ENCODE measurements at places on chromosomes 12 and 14.

- no peak for DNase-seq
These were observed 59.7 kb downstream of the DAO start for GRCh38 chr12:108939594-108939993.

- DNase-seq = no peak
These were observed 51.7 kb downstream of the LRRC74A start for GRCh38 chr14:76877871-76878270.

GRCh38 chr14:66206554-66206953 is 279.6 kb upstream of the CCDC196 start:
- DNase-seq = no peak

DNA sequence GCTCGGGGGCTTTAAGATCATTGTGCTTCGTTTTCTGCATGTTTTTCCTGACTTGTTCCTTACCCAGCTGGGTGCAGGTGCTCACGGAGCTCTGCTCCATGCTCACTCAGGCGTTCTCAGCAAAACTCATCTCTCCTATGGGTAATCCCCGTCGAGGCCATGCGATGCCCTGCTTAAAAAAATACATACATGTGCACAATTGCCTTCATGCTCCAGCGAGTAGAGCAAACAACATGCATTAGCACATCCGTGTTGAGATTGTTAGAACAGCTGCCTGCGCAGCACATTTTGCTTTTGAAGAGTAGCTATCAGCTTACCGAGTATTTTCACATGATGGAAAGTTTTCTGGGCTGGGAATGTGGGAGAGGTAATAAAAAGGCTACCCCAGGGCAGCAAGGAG is 16.2 kb downstream of the AACS start:
- no peak for DNase-seq

GRCh38 chr12:38391007-38391406 is 74.4 kb downstream of the ALG10B start:
- DNase-seq = no peak

DNA sequence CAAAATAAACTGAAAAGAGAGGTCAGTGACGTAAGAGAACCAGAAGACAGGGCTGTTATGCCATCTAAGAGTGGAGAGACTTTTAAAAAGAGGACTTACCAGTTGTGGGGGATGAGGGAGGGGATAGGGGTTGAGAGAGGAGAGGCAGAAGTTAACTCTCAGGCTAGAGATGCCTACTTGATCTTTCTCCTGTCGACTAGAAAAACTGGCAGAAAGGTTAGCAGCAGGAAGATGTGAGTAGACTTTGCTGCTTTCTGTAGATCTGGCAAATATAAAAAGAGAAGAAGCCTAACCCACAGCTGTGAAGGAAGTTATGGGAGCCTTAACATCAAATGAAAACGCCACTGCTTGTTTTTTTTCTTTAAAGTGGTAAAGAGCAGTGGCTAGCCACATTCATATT is 10.7 kb downstream of the CREBL2 start:
- DNase-seq = no peak

GRCh38 chr14:56569174-56569573 is 10.4 kb upstream of the TMEM260 start:
- no peak for DNase-seq

- DNase-seq = no peak
These were observed 2.2 kb downstream of the IRF2BPL start for GRCh38 chr14:77026166-77026929.

GRCh38 chr12:20805921-20806320 is 4.6 kb upstream of the SLCO1B3 start:
- no peak for DNase-seq

DNA sequence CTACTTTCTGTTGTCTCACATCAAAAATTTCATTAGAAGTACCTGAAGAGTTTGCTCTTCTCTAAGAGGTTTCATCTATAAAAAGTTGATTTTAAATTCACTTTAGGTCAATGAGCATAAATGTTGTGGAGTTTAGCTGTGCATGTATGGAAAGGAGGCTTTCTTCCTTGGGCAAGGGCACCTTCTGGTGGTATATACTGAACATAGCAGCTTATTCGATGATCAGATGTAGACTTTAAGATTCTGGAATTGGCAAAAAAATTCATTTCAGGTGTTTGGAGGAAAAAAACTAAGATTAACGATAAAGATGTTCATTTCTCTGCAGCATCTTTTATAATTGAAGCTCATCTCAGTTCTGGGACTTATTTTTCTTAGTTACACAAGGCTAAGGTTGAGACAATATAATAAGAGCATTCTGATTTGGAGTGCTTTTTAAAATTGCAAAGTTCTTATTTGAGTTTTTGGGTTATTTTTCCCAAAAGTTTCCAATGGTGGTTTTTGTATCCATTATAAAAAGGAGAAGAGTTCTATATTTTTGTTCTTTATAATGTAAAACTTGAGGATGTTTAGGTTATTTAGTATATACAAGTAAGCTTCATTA is 46.8 kb downstream of the TMEM117 start:
- peak; percentile 26 for DNase-seq

DNA sequence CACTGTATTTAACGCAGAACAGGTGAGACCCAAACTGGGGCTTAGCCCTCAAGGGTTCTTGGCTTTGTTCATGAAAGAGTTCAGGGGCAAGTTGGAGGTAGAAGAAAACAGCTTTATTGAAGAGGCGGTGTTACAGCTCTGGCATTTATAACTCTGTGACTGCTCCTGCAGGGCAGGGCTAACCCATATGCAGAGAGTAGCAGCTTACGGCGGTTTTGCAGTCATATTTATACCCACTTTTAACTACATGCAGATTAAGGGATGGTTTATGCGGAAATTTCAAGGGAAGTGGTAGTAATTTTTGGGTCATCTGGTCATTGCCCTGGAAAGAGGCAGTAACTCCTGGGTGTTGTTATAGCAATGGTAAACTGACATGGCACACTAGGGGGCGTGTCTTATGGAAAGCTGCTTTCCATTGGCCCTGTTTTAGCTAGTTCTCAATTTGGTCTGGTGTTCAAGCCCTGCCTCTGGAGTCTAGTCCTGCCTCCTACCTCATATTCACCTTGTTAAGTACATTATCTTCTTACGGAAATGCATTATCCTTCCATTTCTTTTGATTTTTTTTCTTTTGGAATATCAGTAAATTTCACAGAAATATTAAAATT is 1.8 kb upstream of the IAPP start:
- no peak for DNase-seq

GRCh38 chr14:61553730-61554641 is 141.3 kb upstream of the HIF1A start:
- DNase-seq = peak; percentile 78

DNA sequence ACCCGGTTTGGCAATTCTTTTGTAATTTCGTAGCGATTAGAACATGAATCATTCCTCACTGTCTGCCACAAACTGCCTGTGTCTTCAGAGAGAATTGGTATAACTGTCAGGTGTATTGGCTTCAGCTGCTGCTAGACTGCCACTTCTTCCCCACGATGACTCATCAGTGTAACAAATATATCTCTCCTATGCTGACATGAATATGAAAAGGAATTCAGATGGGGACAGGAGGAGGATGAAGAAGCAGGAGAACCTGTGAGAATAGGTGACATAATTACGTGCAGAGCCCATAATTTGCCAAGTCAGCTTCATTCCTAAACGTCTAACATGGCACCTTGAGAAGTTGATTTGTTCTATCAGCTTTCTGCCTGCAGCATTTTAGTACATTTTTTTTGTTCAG is 64.9 kb downstream of the FRMD6 start:
- no peak for DNase-seq

- no peak for DNase-seq
These were observed 1.6 kb upstream of the MANSC4 start for GRCh38 chr12:27781680-27782079.

GRCh38 chr12:85923767-85924331 is 49.8 kb downstream of the NTS start:
- DNase-seq = no peak
